ENCODE measurements at places on chromosomes 3 and 15.

DNA sequence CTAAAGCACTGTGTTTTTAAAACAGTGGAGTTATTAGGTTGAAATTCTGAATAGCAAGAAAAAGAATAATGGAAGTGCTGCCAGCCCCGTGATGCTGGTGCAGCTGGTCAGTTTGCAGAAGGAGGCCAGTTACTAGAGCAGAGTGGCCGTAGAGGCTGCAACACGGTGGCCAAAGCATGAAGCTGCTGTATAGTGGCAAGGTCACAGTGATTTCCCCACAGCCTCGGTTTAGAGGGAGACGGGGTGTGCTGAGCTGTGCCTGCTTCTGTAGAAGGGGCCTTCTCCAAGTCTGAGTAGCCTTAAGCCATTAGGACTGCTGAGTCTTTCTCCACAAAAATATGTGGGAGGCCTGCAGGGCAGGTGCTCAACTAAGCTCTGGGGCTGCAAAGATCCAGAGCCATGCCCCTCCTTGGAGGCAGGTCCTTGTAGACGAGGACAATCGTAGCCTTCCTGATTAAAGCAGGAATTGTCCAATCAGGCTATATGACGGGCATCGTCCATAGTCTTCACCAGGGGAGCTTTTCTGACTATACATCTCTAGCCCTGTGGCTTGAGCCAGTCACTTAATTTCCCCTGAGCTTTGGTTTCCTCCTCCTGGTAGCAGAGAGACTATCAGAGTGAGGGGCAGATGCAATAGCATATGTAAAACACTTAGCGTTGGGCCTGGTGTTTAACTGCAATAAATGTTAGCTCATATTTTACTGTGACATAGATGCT is 151.6 kb downstream of the PGPEP1L start:
- no peak for DNase-seq

- no peak for DNase-seq
These were observed 80.3 kb downstream of the HMG20A start for GRCh38 chr15:77500989-77501388.

- DNase-seq = no peak
These were observed 122.0 kb downstream of the SEMA6D start for GRCh38 chr15:47839233-47839825.

GRCh38 chr15:69939513-69940440 is 157.9 kb downstream of the TLE3 start:
- no peak for DNase-seq

DNA sequence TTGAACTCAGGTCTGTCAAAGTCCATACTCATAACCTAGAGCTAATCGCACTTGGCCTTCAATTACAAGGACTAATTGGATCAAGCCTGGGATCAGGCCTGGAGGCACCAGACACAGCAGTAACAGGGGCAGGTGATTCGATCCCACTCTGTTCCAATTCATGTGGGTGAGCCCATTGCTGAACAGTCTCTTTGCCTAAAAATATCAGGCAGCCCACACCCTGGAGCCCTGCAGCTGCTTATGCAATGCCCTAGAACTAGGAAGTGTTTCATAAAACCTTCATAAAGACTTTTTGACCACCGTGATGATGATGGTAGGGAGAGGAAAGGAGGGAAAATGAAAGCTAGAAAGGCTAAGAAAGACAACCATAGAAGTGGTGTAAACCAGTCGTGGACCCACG is 47.8 kb upstream of the NEO1 start:
- no peak for DNase-seq

DNA sequence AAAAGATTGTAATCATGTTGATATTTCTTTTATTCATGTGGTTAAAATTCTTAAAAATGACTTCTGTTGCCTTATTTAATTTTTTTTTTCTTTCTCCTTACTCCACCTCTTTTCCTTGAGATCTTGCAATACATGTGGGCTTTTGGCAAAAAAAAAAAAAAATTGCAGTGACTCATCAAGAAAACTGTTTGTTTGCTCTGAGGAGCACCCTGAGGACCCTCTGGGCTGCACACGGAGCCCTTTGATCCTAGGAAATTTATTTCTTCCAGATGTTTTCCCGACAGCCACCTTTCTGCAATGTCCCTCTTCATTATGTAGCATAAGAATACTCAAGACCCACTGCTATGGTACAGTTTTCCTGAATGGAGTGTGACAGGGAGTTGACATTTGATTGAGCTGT is 371.7 kb downstream of the ZBTB20 start:
- DNase-seq = no peak

- DNase-seq = no peak
These were observed 32.0 kb upstream of the SEMA6D start for GRCh38 chr15:47685141-47685870.

DNA sequence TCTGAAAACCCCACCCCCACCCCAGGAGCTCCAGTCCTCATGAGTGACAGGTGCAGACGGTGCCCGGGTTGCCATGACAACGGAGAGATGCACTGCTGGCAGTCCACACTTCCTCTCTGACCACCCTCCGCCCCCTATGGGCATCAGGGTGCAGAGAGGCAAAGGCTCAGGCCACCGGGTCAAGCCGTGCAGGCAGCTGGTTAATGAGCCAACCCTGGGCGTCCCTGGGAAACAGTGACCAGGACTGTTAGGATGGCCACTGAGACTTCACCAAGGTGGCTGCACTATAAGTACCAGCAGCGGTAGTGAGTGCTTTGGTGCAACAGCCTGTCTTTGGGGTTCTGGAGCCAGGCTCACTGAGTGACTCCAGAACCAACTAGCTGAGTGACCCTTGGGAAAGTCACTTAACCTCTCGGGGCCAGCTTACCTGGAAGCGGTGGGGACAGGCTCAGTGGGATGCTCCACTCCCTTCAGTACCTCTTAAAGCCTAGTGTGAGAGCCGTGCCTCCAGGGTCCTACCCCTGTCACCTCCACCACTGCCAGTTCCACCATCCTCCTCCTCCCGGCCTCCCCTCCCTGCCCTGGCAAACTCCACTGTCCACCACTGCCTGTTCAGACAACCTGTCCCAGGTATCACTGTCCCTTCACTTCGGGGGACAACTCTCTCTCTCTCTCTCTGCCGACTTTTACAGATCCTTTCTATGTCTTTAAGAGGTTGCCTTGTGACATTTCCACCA is 121.0 kb upstream of the PRR20G start:
- no peak for DNase-seq

Measured in psoas muscle (tissue), 8 donors.